SK-MEL-5 (cell line): ENCODE measurements at places on chromosomes 12 and 14.

- no peak for DNase-seq
Measured at GRCh38 chr12:124481772-124482566, 85.4 kb downstream of the NCOR2 start.

DNA sequence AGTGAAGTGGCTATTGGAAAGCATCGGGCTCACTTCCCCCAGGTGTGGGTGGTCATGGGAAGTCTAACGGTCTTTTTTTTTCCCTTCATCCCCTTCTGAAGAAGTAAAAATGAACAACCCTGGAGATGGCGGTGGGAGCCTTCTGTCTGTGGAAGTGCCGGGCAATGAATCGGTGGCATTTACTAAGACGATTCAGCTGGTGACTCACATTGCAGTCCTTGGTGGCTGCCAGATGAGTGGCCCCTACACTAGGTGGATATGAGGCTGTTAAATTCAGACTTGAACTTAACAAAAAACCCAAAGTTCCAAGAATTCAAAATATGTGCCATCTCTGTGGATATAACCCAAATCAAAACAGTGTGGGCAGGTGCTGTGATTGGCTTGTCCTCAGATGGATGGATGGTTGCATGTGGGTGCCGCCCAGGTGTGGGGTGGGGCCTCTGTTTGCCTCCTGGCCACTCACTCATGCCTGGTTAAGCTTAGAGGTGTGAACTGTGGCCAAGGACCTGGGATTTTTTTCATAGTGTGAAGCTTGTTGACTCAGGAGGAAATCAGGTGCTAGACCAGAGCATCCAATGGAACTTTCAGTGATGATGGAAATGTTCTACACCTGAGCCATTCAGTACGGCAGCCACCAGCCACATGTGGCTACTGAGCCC, 176.7 kb upstream of the NOS1 start:
- no peak for DNase-seq

DNA sequence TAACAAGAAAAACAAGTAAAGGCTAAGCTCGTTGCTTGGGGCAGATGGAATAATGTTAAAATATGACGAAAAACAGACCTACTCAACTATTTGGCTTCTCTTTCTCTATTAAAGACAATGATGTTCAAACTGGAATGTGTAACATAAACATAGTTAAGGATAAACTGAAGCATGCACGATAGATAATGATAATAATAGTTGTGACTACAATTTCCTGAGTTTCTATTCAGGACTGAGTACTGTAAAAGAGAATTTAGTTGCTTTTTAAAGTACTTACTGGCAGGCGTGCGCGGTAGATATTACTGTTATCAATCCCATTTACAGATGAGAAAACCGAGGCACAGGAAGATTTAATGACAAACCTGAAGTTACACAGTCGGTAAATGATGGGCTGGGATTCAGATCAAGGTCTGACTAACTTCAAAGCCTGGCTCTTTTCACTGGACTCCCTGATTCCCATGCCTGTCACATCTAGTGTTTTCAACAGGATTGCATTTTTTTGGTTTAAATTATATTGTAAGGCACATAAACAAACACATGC, 103.0 kb downstream of the CRADD start:
- DNase-seq: no peak

DNA sequence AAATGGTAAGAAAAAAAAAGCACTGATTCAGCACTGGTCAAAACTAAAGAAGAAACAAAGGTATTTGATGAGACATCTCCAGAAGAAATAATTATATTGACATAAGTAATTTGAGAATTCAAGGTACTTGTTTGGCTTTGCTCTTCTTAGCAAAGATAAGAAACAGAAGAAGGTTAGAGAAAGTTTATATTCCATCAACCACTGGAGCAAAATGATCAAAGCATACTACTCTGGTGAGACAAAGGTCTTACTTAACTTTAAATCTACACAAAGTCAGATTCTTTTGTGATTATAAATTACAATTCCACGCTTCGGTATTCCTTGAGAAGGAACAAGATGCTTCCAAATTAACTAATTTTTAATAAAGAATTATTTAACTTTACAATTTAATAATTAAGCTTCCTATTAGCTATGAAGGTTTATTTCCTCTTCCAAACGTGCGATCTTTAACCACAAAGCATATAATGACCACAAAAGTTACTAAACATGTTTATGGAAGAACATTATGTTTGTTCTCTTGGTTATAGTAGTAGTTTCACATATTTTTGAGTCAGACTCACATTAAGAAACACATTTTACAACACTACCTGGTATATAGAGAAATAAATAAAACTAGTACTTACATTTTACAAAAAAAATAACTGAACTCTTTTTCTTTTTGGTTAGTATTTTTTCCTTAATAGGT, 53.4 kb downstream of the METTL25 start:
- no peak for DNase-seq

- DNase-seq: no peak
Measured at GRCh38 chr12:25811656-25812126, 146.8 kb upstream of the RASSF8 start.

- DNase-seq: no peak
Measured at GRCh38 chr12:57027011-57027804, 10.9 kb upstream of the TAC3 start.

- no peak for DNase-seq
Measured at GRCh38 chr12:67989184-67989920, at the start of gene IFNG-AS1. TSS of gene IFNG-AS1 (plus strand) at chr12:67989447.

GRCh38 chr12:47343684-47344567, 264.2 kb upstream of the AMIGO2 start:
- no peak for DNase-seq

GRCh38 chr12:45431126-45431525, 215.2 kb downstream of the ANO6 start:
- DNase-seq: no peak

- DNase-seq: no peak
Measured at GRCh38 chr14:99270458-99271220, 1.4 kb downstream of the BCL11B start.

DNA sequence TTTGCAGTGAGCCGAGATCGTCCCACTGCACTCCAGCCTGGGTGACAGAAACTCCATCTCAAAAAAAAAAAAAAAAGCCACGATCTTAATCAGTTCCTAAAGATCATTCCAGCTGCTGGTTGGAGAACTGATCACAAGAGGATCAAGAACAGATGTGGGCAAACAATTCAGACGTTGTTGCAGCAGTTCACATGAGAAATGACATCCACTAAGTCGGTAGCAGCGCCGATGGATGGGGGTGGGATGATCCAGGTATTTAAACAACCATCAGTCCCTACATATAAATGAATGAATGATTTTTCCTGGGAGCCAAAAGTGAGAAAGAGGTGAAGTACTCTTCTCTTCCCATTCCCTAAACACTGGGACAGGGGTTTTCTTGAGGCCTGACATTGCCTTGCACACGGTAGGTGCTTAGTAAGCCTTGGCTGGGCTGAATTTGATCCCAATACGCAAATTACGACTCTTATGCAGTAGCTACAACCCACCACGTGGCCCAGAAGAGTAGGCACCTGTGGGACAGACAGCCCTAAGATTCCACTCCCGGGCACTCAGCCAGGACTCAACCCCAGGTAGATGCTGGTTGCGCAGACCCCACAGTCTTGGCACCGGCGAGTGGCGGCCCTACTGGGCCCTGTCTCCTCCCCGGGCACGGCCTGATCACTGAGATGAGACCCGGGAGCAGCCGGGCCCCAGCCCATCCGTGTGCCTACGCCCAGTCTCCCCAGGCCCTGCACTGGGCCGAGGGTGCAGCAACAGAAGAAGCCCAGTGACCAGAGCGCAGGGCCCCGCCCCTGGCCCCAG, 565 bp downstream of the SPRYD3 start:
- DNase-seq: no peak

GRCh38 chr12:57266681-57267080, 15.7 kb upstream of the STAC3 start:
- no peak for DNase-seq

- no peak for DNase-seq
Measured at GRCh38 chr14:25041898-25042297, 8.0 kb downstream of the STXBP6 start.

GRCh38 chr14:102215576-102216250, 76.0 kb downstream of the WDR20 start:
- no peak for DNase-seq

GRCh38 chr12:9634177-9634803, 26.6 kb upstream of the KLRB1 start:
- peak; percentile 68 for DNase-seq

GRCh38 chr14:78592616-78593219, 422.5 kb downstream of the NRXN3 start:
- no peak for DNase-seq

DNA sequence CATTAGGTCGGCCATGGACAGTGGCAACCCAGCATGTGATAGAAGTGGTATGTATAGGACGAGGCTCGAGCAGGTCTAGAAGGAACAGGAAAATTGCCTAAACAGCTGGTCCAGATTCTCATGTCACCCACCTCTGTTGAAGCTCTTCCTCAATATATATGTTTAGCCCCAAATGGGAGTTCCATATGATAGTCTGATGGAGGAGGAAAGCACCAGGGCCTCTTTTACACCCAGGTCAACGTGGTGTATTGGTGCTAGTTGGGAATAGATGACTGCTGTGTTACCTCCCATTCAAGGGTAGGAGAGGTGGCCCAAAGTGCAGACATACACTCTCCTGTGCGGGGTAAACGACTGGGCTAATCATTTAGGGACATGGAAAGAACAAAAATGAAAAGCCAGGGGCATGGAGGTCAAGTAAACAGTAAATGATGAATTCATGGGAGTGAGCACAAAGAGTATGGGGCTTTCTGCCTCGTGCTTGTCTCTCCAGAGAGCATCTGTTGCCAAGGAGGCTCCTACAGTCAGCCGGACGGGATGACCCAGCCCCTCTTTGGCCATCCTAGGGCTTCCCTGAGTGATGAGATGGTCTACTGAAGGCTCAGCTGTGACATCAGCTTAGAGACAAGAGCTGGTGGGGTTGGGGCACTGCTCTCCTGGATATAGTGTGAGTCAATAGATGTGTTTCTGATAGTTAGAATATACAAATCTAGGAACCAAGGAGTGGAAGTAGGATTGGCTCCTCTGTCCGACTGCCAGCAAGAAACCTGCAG, 5.5 kb upstream of the PRIMA1 start:
- DNase-seq: no peak

DNA sequence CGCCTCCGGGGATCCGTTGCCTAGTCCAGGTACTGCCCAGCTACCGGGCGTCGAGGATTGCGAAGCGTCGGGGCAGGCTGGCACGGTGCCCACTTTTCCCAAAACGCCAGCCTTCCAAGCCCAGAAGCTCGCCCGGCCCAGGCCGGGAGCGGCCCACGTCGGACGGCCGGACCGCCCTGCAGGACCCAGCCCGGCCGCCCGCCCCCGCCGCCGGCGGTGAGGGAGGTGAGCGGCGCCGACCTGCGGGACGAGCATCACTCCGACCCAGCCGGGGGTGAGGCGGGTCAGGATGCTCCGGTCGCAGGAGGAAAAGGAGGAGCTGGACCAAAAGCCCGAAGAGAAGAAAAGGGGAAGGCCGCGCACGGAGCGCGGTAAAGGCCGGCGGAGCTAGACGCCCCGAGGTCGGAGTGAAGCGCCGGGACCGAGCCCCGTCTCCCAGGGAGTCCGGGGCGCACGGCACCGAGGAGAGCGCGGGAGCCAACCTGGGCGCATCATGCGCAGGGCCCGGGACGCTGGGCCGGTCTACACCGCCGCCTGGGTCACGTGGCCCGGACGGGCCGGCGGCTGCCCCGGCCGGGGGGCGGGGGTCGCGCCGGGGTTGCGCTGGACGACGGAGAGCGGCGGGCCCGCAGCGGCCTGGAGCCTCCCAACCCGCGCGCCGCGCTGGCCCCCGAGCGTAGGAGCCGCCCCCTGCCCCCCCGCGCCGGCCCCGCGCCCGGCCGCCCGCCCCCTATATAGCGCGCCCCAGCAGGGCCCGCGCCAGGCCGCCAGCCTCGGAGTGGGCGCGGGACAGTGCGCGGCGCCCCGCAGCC, at the start of gene AQP5:
Gene AQP5, plus strand, starts transcription at position 762 of the 812 bp plus-strand sequence. CDS start 146 bp downstream, outside the sequence.
- no peak for DNase-seq

GRCh38 chr12:95214466-95214865, 2.8 kb downstream of the FGD6 start:
- no peak for DNase-seq

- no peak for DNase-seq
Measured at GRCh38 chr14:61222388-61222787, 58.8 kb downstream of the TMEM30B start.

DNA sequence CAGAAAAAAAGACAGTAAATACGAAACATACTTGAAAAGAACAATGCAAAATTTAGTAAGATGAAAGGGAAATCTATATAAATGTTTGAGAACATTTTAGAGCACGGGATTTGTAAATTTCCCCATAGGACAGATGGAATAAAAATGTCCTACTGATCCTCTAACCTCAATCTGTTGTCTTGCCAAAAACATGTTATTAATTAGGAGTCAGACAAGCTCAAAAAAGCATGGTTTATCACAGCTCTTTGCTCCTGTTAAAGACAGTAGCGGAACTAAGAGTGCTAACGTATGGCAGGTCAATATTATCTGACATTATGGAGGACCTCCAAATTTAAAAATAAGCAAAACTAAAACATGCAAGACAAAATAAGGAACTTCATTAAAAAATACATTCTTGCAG, 12.9 kb downstream of the GMFB start:
- no peak for DNase-seq

GRCh38 chr14:68217791-68218340, 398.3 kb downstream of the RAD51B start:
- DNase-seq: no peak

GRCh38 chr14:99884834-99885648, 91.8 kb downstream of the EML1 start:
- peak; percentile 78 for DNase-seq

- DNase-seq: no peak
Measured at GRCh38 chr12:24044941-24045703, 95.7 kb upstream of the SOX5 start.

DNA sequence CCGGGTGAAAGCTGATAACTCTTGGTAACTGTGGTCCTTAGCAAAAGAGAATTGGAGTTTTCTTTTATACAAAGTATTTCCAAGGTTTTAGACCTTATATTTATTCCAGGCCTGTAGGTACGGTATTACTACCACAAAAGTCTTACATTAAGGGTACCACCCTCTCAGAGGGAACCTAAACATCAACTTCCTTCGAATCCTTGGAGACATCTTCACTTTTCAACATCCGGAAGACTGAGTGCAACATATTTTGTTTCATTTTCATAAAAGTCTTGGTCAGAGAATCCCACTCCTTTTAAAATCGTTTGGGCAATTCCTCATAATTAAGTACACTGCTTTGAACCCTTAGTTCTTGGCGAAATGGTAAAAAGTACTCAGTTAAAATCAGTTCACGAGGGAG, 1.2 kb downstream of the CNOT2 start:
- DNase-seq: no peak

DNA sequence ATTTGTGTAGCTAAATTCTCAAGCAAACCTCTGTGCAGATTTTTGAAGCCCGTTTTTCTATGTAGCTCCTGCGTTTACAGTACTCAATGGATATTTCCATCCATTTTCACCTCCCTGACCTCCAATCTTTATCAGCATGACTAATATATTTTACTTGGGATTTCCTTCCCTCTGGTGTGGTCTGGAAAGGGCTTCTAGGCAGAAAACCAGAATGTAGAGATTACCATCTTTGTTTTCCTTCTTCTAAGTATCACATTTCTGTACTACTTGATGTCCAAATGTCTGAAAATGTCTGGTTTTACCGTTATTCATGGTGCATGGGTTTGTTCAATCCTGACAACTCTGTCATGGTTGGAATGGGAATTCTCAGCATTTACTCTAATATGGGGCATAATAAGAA, 907.6 kb upstream of the FLRT2 start:
- DNase-seq: no peak

GRCh38 chr12:129549656-129550055, 354.2 kb downstream of the TMEM132D start:
- DNase-seq: no peak
